ENCODE measurements at places on chromosomes 13 and 19. TPM values are rescaled to one million over a fixed set of nuclear protein-coding genes. Genes with fewer than 3 reads are reported as not detected.

Gene CGB5
- total RNA-seq, result not detected

Gene TICAM1
- total RNA-seq, result 1.4 TPM

Gene KLK11
- not detected for total RNA-seq

Gene ZNF675
- total RNA-seq, result 3.5 TPM

Gene NLRP11
- not detected for total RNA-seq

Gene POSTN
- total RNA-seq, result 396 TPM

Gene ZNF497
- total RNA-seq, result 0.83 TPM

Gene PCDH17
- 0.09 TPM for total RNA-seq

Gene CEBPA
- 0.57 TPM for total RNA-seq

Gene PALM
- 15.6 TPM for total RNA-seq

Gene ZNF112
- 6.8 TPM for total RNA-seq

Gene TLE2
- 2.1 TPM for total RNA-seq

Gene ZNF221
- total RNA-seq, result 7.4 TPM

Gene PRR22
- total RNA-seq, result 0.28 TPM

Gene DACH1
- not detected for total RNA-seq

Gene KLK10
- not detected for total RNA-seq

Gene C19orf81
- not detected for total RNA-seq

Gene CFAP97D2
- not detected for total RNA-seq

Gene CXCL17
- total RNA-seq, result not detected

All from smooth muscle cell of bladder (primary cell).